Stimulated activated CD8-positive, alpha-beta memory T cell treated with anti-CD3 and anti-CD28 coated beads, Interleukin-7, amount 100 ng/mL, for 1 hour (primary cell): ENCODE measurements at places on chromosomes 6 and 20.

DNA sequence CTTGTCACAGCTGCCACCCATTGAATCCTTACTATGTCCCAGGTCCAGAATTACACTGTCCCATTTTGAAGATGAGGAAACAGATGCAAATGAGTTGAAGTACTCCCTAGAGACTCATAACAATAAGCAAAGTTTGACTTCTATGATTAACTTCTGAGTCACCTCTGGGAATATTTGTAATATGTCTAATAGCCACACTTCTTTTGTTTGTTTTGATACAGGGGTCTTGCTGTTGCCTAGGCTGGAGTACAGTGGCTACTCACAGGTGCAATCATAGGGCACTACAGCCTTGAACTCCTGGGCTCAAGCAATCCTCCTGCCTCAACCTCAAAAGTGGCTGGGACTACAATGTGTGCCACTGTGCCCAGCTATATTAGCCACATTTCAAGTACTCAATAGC is 11.4 kb upstream of the SOX12 start:
- DNase-seq = no peak

GRCh38 chr20:8709627-8710026 is 359.3 kb upstream of the PLCB4 start:
- DNase-seq = no peak

DNA sequence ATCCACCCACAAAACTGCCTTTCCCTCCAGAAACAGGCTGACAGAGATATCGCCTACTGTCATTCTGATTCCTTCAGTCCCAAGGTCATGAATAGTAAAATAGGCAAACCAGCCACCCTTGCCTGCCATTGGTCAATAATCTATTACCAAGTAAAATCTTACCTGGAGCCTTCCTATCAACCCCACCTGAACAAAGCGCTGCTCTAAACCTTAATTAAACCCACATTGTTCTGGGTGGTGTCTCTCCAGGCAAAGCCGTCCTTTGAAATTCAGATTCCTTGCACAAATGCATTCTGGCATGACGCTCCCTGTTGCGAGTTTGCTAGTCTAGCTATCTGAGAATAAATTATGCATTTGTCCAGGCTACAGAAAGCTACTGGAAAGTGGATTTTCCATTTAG is 291.6 kb upstream of the ECI2 start:
- DNase-seq = no peak

DNA sequence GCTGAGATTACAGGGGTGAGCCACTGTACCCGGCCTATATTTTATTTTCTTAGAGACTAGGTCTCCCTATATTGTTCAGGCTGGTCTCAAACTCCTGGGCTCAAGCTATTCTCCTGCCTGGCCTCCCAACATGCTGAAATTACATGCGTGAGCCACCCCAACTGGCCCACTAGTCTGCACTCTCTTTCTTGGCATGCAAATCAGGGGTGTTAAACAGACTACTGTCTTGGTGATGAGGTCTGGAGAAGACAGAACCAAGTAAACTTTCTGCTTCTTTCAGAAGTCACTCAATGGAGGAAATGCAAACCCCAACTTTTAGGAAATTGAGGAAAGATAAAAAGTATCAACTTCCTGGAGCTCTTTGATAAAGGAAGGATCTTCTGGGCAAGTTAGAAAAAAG is 8.0 kb upstream of the TUBB2B start:
- DNase-seq = no peak

DNA sequence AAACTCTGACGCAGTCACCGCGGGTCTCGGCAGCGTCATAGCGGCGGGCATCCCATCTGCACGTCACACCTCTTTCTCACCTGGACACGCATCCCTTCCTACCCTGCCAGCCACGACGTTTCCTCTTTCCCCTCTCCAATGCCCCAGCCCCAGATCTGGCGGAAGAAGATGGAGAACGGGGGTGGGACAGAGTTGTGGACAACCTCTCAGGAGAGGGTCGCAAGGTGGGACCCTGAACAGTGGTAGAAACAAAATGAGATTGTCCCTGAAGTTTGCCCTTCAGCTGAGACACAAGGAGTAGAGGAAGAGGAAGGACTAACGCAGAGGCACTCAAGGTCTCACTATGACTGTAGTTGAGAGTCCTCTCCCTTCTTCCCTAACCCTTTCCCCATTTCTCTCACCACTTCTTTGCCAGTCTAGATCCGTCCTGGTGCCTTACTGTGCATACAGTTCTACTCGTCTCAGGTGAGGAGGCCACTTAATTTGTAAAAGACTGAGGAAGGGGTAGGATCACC is 562 bp downstream of the TRIM39 start:
- DNase-seq = no peak

- DNase-seq = no peak
Measured at GRCh38 chr6:140677781-140678528, 1303.5 kb upstream of the CITED2 start.
